ENCODE measurements at places on chromosomes 2 and 18.

DNA sequence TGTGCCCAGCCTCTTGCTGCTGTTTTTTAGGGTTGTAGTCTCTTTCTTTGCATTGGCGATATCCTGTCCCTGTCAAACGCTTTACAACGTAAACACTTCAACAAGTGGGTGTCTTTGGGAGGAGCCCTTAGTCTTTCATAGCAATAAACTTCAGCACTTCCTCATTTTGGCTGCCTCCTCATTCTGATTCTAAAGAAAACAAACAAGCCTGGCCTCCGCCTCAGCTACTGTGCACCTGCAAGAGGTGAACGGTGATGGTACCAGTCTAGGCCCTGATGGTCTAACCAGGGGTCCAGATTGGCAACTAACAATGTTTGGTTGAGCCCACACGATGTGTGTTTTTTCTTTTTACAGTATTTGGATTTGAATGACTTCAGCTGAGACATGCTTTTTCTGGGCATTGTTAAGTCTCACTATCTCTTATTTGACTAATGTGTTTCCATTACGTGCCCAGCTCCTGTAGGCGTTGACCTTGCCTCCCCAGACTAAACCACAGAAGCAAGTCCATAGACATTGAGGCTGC is 53.2 kb upstream of the CUL3 start:
- DNase-seq: no peak

GRCh38 chr2:212797484-212798205 is 259.0 kb upstream of the ERBB4 start:
- no peak for DNase-seq

DNA sequence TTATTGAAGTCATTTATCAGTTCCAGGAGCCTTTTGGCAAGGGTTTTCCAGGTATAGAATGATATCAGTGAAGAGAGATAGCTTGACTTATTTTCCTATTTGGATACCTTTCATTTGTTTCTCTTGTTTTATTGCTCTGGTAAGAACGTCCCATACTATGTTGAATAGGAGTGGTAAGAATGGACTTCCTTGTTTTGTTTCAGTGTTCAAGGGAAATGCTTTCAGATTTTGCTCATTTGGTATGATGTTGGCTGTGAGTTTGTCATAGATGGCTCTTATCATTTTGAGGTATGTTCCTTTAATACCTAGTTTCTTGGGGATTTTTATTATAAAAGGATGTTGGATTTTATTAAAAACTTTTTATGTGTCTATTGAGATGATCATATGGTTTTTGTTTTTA is 87.1 kb upstream of the EPAS1 start:
- no peak for DNase-seq

- DNase-seq: no peak
These were observed 160.8 kb upstream of the GYPC start for GRCh38 chr2:126495189-126495588.

DNA sequence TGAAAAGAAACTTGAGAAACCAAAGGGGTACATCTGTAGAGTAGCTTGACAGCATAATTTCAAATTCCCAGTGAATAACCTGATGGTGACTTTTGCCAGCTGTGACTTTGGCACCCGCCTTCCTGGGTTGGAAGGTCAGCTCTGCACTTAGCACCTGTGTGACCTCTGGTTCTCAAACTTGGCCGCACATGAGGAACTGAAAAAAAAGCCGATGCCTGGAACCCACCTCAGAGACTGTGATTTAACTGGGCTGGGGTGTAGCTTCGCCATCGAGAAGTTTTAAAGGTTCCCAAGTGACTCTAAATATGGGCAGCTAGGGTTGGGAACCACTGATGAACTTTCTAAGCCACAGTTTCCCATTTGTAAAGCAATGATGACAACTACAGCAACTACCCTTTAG is 6.5 kb downstream of the EFEMP1 start:
- DNase-seq: no peak

- DNase-seq: no peak
These were observed 51.5 kb downstream of the HAUS1 start for GRCh38 chr18:46155641-46156051.

DNA sequence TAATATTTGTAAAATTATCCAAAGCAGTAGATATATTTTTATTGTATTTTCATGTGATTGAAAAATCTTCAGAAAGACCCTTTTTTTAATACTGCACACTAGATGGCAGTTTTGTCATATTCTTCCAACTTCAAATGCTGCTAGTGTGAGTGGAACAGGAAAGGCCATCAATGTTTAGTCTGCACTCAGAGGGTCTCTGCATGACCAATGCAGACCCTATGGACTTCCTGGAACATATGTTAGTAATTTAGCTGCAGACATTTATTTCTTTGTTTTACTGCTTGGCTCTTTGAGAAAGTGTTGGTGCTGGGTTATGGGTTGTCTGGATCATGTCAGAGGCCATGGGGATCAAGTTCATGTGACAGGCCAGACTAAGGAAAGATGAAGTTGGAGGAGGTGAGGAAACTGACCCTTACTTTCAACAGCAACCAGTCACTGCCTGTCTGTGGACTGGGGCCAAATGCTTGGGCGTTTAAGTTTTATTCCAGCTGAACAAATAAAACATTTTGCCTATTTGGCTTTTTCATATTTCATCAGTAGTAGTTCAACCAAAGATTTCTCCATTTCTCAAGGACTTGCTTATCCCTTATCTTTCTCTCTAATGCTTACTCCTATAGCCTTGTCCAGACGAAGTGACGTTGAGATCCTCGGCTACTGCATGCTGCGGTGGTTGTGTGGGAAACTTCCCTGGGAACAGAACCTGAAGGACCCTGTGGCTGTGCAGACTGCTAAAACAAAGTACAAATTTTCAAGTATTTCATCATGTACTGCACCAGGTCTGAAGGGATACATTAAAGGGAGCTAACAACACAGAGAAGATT is 84.8 kb downstream of the VRK2 start:
- no peak for DNase-seq

DNA sequence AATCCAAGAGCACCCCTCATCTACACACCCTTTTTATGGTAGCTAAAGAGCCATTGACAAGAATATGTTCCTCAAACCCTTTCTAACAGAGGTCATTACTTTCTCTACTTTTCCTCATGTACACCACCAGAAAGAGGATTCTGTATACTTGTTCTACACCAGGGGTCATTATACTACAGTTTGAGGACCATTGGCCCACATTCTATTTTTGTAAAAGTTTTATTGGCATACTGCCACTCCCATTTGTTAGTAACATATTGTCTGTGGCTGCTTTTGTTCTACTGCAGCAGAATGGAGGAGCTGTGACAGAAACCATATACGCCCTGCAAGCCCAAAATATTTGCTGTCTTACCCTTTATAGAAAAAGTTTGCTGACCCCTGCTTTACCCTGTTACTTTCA is 14.3 kb downstream of the HTR2B start:
- no peak for DNase-seq

DNA sequence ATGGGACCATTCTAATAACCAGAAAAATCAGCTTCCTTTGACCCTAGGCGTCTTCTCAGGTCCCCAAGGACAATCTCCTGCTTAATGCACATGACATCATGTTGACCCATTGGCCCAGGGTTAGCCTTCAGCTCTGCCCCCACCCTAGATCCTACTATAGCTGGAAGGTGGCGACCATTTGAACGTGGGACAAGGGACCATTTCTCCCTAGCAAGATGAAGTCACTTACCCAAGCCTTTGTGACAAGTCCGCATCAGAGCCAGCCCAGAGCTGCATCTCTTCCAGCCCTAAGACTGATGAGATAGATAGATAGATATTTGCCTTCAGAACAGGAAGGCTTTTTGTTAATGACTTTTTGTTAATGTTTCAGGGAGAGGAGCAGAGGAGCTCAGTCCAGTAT is 28.2 kb upstream of the TAF1B start:
- no peak for DNase-seq

- no peak for DNase-seq
These were observed 144.7 kb upstream of the ITGA4 start for GRCh38 chr2:181312515-181312927.

DNA sequence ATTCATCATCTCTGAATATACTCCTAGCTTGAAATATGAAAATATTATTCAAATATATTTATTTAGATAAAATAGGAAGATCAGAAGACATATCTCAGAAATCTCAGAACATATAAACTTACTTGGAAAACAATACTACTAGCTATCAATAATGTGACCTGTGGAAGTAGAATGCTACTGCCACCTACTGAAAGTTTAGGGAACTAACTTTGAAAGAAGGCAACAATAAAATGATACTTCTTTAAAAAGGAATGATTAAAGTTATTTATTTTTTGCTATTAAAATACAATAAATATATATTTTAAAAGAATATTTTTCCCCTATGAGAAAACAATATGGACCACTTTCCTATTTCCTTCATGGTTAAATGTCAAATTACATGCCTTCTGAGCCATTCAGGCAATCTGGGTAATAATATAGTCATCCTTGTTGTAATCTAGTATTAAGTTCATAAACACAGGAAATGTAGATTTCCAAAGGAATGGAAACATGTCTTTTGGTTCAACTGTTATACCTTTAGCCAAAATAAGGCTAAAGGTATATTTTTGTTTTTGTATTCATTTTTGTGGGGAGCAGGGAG is 26.0 kb downstream of the ACADL start:
- no peak for DNase-seq

DNA sequence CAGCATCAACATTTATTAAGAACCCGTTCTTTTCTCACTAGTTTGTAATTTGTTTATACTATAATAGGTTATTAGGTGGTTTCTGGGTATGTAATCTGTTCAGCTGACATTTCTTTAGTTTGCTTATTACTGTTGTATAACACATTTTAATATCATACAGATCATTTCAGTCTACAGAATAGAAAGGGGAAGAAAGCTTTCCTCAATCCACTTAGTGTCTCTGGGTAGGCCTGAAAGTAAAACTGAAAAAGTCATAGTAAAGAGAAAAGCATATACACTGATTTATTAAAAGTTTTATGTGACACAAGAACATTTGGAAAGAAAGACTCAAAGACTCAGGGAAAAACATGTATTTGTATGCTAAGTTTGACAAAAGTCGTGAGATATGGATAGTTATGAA is 16.8 kb upstream of the KCNJ3 start:
- no peak for DNase-seq

DNA sequence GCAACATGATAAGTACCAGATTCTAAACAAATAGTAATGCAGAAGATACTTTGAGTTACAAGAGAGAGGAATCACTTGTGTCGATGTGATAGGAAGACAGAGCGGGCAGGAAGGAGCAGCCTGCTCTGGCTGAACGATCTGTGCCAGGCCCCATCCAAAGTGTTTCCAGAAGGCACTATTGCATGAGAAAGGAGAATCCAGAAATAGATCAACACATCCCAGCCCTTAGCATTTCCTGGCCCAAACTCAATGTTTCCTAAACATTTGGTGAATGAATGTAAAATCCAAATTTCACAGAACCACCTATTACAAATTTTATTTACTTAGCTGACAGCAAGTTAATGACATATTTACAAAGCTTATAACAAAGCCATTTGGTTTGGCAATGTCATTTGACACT is 257.2 kb downstream of the TXNL1 start:
- no peak for DNase-seq

- no peak for DNase-seq
These were observed 50.7 kb downstream of the ADAM23 start for GRCh38 chr2:206494061-206494460.

DNA sequence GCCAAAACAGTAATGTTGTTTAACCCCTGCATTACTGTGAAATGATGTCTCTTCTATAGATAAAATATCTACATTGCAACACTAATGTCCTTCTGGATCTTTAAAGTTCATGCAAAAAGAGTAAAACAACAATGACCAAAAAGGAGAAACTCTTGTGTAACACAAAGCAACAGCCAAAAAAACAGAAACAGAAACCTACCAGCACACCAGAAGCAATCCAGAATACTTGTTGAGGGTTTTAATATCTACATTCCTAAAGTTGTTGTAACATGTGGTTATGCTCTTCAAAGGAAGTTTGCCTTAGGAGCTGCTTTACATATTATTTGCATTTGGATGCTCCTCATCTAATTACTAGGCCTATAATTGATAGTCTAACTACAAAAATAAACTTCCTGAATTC is 157.2 kb downstream of the BABAM2 start:
- no peak for DNase-seq
